ENCODE measurements at places on chromosomes 16 and 17.

DNA sequence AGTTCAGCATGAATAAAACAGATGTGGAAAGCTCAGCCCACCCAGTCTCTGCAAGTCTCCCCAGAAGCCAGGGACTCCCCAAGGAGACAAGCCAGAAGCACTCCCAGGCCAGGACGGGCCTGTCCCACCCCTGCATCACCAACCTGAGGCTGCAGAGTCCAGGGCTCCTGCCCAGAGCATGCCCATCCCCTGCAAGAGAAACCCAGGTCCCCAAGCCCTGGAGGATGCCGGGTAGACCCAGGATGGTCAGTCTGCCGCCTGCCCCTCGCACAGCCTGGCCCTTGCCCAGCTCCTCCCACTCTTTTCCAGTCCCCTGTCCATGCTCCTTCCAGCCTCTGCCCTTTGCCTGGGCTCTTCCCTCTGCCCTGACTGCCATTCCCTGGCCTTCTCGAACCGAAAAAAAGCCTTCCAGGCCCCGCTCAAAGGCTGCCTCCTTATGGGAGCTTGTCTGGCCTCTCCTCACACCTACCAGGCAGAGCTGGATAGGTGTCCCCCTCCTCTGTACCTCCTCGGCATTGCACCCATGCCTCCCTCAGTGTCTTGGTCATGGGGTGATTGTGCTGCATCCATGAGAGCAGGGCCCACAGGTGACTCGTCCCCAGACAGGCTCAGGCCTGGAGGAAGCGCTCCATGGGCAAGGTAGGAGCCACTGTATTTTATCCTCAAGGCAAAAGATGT lies 44.8 kb downstream of the BEAN1 start:
- no peak for DNase-seq

DNA sequence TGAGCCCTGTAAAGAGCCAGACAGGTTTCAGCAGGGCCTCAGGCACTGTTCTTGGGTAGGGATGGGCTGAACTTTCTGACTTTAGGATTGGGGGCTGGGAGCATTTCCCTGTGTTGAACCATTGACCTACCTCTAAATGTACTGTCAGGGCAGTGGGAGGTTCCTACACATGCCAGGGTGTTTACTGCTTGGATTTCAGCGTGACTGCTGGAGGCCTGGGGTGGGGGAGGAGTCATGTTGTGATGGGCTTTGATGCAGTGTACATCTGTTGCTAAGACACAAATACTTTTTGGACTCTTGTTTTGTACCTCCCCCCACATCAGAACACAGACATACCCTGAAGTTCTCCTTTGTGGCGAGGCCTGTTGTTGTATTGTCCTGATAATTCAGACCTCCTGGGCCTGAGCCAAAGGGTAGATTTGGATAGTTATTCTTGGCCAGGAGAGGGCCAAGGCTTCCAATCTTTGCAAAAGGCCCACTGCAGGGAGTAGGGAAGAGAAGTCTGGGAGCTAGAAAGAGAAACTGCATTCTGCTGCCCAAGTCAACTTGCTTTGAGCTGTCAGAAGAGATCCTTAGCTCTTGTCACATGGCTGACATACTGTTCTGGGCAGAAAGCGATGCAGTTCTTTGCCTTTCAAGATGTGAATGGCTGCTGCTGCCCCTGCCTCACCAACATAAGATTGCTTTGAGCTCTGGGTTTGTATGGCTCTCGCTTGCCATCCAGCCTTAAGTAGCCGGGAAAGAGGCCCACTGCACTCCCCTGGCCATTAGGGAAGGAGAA lies 3.7 kb downstream of the NFE2L1 start:
- DNase-seq, result peak; percentile 94

GRCh38 chr17:4509401-4509800 lies 10.7 kb downstream of the SPNS2 start:
- peak; percentile 36 for DNase-seq

- DNase-seq, result peak; percentile 55
Observed at GRCh38 chr16:67526149-67526791, 2.4 kb upstream of the RIPOR1 start.

- peak; percentile 85 for DNase-seq
Observed at GRCh38 chr17:27601069-27601974, 29.7 kb upstream of the LGALS9 start.

DNA sequence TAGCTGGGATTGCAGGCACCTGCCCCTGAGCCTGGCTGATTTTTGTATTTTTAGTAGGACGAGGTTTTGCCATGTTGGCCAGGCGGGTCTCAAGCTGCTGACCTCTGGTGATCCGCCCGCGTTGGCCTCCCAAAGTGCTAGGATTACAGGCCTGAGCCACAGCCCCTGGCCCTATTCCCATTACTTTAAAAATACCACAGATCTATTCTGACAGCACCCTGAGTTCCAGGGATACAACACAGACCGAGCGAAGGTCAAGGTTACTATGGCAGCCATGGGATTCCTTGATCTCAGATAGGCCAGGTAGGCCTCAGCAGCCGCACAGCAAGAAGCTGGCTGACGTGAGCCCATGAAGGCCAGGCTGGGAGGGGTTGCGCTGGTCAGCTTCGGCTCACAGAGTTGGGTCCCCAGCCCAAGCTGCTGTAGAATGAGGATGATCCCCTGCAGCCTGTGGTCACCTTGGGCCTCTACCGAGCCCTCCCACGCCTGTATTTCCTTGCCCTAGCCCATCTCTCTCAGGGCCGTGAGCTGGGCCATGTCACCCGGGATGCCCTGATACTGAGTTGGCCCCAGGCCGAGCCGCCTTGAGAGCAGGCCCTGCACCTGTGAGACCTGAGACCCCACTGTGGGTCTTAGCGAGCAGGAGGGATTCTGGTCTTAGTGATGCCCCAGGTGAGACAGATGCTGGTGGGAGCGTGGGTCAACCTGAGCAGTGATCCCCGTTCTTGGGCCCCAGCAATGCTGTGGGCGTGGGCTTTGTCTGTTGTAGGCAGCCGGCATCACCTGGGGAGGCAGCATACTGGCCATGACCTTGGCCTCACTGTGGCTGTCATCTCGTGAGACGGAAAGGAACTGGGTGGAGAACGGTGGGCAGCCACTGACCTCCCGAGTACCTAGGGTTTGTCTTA lies 16.9 kb upstream of the RNF213 start:
- DNase-seq, result no peak

Data from astrocyte of the hippocampus (primary cell).